ENCODE measurements at places on chromosomes 7 and 10.

- DNase-seq = no peak
These were observed 78.2 kb upstream of the GNA12 start for GRCh38 chr7:2922348-2922691.

GRCh38 chr10:12808014-12808613 is 193.4 kb downstream of the CCDC3 start:
- no peak for DNase-seq

- no peak for DNase-seq
These were observed 31.2 kb downstream of the TOMM7 start for GRCh38 chr7:22791204-22792158.

DNA sequence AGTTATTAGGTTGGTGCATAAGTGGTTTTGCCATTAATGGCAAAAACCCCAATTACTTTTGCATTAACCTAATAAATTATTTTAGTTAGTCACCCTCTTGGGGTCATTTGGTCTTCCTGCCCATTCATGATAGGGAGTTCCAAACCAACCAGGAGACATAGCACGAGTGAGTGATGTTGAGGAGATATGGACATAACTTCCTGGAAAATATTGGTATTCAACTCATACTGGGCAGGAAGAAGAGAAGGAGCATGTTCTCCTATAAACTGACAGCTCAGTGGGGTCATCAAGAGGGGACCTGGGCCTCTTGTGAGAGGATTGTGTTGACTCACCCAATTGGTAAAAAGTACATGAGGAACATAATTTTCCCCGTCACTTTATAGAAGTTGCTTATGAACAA is 23.7 kb downstream of the SPAG6 start:
- DNase-seq = no peak

GRCh38 chr10:124401633-124402032 is 17.1 kb downstream of the OAT start:
- DNase-seq = no peak

DNA sequence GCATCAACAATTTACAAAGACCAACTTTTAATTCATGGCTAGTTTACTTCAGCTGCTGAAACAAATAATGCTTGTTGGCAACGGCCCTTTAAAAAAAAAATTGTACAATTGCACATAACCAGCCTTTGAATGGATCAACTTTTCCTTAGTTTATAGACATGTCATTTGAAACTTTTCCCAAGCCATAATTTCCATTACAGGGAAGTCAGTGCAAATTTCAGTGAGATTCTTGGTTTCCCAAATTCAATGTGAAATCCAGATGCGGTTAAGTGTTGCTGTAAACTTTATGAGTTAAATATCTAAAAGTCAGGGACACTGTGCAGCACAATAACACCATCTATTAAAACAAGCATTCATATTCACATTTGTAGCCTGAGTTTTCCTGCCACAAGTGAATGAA is 182.2 kb downstream of the JAZF1 start:
- no peak for DNase-seq

GRCh38 chr10:77850620-77851231 is 75.8 kb downstream of the DLG5 start:
- no peak for DNase-seq

DNA sequence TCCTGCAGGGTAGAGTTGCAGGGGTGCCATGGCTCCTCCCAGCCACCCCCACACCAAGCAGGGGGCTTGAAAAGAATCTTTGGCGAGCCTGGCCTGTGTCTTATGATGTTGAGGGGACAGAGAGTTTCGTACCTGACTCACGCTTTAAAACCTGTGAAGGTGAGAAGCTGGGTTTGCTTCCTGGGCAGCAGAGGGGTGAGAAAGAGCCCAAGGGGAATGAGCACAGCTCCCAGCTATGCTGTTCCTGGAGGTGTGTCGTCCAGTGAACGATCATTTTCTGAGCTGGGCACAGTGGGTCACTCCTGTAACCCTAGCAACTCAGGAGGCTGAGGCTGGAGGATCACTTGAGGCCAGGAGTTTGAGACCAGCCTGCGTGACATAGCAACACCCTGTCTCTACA is 13.5 kb upstream of the ADRB1 start:
- no peak for DNase-seq

Measured in stimulated activated CD4-positive, alpha-beta T cell treated with anti-CD3 and anti-CD28 coated beads, Interleukin-4, amount 100 ng/mL, for 4 hours (primary cell).